Activated gamma-delta T cell treated with Interleukin-2 at 50 U/mL for 16 hours (primary cell): ENCODE measurements at places on chromosomes 2 and 18.
A peak's percentile ranks its signal among the peaks of the same experiment; 100 is the strongest.

GRCh38 chr2:223976635-223977226 is 19.5 kb downstream of the MRPL44 start:
- DNase-seq: no peak

DNA sequence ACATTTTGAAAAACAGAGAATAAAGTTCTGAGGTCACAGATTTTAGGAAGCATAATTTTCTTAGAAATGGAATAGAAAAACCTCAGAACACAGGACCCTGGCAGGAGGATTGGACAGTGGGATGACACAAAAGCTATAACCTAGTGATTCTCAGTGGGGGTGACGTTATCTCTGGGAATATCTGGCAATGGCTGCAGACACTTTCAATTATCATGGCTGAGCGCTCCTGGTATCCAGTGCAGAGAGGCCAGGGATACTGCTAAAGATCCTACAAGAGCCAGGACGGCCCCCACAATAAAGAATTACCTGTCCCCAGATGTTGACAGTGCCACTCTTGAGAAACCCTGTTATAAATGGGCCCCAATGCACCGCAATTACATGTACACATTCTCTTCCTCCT is 117.2 kb upstream of the SPRED2 start:
- no peak for DNase-seq

GRCh38 chr18:48887294-48887904 is 63.4 kb downstream of the SMAD7 start:
- no peak for DNase-seq

- DNase-seq: no peak
Measured at GRCh38 chr2:6855860-6856547, 9.7 kb downstream of the CMPK2 start.

DNA sequence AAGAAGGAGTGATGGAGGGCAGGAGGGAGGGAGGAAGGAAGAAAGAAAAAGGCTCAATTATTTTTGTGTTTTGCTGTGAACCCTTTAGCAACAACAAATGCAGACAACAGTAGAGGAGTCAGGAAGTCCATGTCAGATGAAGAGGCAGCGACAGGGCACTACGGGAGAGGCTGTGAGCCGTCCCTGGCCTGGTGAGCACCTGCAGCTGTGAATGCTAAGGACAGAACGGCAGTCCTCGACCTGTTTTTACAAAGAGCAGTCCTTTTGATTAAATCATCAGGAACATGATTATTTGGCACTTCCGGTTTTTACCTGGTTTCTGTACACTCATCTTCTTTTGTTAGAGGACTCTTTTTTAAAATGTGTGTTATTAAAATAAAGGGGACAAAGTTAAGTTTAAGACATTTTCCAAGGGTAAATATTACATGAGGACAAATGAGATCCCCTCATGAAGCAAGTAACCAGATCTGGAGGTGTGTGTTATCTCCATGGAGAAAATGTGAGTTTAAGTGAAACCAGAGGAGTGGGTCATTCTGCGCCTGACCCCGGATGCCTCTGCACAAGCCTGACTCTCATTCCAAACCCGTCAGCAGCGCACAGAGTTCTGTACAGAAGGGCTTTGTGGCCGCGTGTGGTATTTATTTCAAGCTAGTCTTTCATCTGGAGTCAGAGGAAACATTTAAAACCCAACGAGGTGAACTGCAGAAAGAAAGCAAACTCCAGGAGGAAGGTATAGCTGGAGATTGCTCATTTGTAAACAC is 492.5 kb downstream of the SOX11 start:
- no peak for DNase-seq

DNA sequence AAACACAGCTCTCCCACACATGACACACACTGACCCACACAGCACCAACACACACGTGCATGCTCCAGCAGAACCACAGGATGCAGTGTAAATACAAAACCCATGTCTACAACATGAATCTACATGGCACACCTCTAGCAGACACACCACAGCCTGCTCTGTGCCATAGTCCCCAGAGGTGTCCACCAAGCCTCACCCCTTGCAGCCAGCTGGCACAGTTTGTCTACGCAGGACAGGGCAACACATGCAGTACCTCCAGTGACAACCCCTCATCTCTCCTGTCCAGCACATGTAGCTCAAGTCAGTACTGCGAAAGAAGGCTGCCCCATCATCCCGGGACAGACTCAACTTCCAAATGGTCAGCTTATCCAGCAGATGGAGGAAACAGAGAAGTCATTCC is 18.9 kb downstream of the CELF4 start:
- DNase-seq: no peak

- DNase-seq: no peak
Measured at GRCh38 chr2:129293326-129293725, 686.1 kb upstream of the RAB6C start.

DNA sequence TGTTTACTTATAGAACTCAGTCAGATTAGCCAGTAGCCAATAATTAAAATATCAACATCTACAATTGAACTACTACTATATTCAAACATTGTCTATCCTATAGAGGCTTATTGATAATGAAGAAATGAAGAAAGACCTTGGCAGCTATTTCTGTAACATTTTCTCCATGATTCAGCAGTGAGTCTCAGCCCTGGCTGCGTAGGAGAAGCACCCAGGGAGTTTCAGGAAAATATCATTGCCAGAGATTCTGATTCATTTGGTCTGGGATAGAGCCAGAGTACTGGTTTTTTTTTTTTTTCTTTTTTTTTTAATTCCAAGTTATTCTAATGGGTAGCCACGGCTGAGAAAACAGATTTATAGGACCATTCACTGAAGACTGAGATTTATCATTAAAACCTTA is 404.8 kb downstream of the TXNL1 start:
- no peak for DNase-seq

GRCh38 chr2:25586726-25587144 is 86.6 kb downstream of the DTNB start:
- no peak for DNase-seq

DNA sequence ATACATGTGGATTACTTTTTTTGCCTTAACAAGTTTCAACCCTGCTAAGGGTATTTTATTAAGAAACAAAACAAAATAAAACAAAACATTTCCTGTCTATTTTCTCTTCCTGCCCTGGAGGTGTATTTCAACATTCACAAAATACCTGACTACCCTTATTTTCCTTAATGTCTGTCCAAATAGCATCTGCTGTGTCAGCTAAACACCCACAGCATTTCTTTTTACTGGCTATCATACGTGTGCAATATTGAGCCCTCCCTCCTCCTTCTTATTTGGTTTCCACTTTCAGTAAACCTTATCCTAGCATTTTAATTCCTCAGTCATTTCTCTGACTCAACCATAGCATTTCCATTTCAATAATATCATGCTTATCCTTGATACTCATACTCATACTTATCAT is 1420.0 kb upstream of the ZEB2 start:
- DNase-seq: no peak

GRCh38 chr18:22667616-22668422 is 250.1 kb upstream of the CTAGE1 start:
- DNase-seq: no peak

DNA sequence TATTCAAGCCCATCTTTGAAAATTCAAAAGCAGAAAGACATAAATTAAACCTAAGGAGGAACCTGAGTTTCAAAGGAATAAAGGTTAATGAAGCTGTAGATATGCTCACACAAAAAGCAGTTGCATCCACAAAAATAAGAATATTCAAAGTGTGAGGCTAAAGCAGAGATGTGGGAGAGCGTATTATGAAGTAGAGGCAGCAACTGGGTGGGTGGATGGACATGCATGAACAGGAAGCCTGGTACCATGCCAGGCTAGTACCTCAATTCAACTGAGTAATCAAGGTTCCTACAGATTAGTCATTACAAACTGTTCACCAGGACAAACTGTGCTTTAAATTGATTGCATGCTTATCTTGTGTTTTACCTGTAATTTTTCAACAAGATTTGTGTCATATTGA is 330.0 kb upstream of the PKDCC start:
- no peak for DNase-seq

- no peak for DNase-seq
Measured at GRCh38 chr2:1798115-1798784, 53.9 kb upstream of the PXDN start.

GRCh38 chr2:209456489-209456888 is 32.6 kb downstream of the MAP2 start:
- DNase-seq: no peak

- DNase-seq: peak; percentile 22
Measured at GRCh38 chr2:11343650-11344341, 640 bp downstream of the ROCK2 start.

GRCh38 chr2:102103992-102104871 is 38.3 kb upstream of the IL1R1 start:
- peak; percentile 31 for DNase-seq

- no peak for DNase-seq
Measured at GRCh38 chr2:186181625-186182024, 304.4 kb upstream of the ZC3H15 start.

DNA sequence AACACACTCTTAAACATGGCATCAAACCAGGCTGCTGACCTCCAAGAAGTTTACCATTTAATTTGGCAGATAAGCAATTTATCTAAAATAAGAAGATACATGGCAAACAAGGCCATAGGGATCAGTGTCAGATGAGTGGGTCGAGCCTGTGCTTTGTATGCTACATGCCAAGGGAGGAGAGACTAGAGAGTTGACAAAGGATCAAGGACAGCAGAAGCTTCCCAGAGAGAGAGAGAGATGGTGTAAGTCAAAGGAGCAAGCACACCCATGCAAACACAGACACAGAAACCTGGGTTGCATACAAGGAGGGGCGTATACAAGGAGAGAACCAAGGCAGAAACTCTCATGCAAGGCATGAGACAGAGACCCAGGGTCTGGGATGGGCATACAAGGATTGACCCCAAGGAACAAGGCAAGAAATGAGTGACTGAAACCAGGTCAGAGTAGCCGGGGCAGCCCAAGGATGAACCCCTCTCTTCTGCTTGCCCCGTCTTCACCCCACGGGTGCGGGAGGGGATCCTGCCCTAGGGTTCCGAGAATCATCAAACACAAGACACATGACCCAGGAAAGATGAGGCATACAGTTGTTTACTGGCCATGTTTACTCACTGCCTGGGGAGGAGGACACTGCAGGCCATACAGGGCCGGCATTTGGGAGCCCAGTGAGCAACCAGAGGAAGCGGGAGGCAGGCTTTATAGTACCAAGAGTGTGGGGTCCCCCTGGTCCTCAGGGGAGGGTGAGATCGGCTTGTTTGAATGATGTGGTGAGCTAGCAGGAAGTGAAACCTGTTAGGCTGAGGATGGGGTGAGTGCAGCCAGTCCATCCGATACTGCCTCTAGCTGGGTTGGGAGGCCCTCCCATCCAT is 529.2 kb upstream of the ID2 start:
- DNase-seq: no peak

DNA sequence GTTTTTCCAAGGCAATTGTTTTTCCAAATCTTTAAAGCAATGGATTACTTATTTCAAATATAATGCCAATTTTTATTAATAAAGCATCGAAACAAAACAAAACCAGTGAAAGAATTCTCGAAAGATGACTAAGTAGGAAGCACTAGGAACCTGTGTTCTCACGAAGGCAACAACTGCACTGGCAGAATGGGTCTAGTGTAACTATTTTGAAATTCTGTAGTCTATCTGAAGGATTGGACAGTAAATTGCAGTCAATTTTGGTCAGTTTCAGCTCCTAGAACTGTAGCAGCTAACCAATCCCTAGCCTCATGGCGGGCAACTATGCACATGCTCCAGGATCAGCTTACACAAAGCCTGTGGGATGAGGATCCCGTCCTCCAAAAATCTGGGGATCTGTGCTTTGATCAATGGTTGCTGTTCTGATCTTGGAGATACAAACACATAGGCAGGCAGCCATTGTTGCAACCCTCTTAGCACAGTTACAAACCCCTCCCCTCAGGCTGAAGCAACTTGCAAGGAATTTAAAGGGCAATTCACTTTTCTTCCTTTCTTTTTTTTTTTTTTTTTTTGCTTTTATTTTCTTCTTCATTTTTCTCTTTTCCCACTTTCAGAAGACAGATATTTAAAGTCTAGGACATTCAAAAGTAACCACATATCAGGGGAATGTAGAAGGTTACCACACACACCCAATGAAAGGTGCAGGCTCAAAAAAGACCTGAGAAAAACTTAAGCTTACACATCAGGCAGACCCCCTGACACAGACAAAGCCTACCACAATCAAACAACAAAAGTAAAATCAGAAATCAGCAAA is 147.6 kb downstream of the THADA start:
- DNase-seq: no peak

- DNase-seq: no peak
Measured at GRCh38 chr2:40248294-40248693, 203.6 kb downstream of the SLC8A1 start.

DNA sequence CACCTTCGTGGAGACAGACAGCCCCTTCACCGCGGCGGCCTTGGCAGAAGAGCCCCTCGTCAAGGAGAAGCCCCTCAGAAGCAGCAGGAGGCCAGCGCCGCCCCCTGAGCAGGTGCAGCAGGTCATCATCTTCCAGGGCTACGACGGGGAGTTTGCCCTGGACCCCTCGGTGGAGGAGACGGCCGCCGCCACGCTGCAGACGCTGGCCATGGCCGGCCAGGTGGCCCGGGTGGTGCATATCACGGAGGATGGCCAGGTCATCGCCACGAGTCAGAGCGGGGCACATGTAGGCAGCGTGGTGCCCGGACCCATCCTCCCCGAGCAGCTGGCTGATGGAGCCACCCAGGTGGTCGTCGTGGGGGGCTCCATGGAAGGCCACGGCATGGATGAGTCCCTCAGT is 145.7 kb downstream of the PTGR3 start:
- no peak for DNase-seq

DNA sequence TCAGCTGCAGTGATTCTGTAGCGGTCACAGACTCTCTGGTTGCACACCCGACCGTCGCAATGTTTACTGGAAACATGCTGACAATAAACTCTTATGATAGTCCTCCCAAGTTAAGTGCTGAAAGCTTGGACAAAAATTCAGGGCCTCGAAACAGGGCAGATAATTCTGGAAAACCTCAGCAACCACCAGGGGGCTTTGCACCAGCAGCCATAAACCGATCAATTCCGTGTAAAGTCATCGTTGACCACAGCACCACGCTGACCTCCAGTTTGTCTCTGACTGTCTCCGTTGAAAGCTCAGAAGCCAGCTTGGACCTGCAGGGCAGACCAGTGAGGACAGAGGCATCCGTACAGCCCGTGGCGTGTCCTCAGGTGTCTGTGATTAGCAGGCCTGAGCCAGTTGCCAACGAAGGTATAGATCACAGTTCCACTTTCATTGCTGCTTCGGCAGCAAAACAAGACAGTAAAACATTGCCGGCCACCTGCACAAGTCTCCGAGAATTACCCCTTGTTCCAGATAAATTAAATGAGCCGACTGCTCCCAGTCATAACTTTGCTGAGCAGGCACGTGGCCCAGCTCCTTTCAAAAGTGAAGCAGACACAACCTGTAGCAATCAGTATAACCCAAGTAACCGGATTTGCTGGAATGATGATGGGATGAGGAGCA is 166.1 kb downstream of the ASXL3 start:
- DNase-seq: no peak

GRCh38 chr18:32760391-32760790 is 12.4 kb downstream of the KLHL14 start:
- no peak for DNase-seq

- DNase-seq: no peak
Measured at GRCh38 chr2:216113572-216113971, 4.4 kb downstream of the XRCC5 start.

- no peak for DNase-seq
Measured at GRCh38 chr18:31876707-31877106, 66.2 kb downstream of the TRAPPC8 start.

- peak; percentile 23 for DNase-seq
Measured at GRCh38 chr2:105895990-105896764, 151.5 kb downstream of the NCK2 start.
